ENCODE measurements at places on chromosomes 7 and 10.
A peak's percentile ranks its signal among the peaks of the same experiment; 100 is the strongest.

DNA sequence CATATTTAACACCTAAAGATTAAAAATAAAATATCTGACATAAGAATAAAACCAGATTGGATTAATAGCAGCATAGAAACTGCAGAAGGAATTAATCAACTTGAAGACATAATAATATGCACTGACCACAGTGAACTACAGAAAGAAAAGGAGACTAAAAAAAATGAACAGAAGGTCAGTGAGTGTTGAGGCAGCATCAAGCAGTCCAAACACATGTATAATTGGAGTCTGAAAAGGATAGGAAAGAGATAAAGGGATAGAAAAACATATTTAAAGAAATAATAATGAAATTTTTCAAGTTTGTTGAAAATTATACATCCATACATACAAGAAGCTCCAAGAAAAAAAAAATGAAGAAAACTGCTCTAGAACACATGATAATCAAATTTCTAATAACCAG, 756.2 kb downstream of the GATA3 start:
- no peak for DNase-seq

GRCh38 chr10:24383681-24384106, 174.8 kb downstream of the KIAA1217 start:
- DNase-seq, result peak; percentile 42

DNA sequence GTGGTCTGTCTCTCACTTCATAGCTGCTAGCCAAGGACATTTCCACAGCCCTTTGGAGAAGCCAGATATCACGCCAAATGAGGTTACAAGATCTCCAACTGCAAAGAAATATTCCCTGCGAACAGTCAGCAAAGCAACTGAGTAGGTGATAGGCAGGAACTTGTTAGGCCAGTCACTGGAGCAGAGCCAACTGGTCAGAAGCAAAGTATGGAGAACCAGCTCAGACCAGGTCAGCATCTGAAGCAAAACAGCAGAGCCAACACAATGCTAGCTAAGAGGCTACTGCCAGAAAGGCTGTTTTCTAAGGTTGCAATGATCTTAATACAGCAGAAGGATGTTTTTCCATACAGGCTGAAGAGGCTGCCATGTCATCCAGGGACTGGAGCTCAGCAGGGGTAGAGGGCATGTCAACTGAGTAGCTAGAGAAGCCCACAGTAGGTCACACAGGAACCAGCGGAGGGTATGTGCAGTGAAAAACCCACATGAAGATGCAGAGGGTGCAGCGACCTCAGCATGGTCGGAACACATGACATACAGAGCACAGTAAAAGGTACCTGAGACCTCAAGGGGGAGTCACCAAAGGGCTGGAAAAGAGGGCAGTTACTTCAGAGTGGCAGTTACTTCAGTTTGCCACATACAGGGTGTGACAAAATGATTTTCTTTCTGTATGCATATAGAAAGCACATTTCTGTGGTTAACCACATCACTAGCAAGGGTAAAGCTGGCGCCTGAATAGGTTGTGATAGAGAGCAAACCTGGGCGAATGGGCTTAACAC, 8.9 kb downstream of the SEC31B start:
- peak; percentile 64 for DNase-seq

- no peak for DNase-seq
Measured at GRCh38 chr10:113555751-113556150, 2.9 kb downstream of the HABP2 start.

DNA sequence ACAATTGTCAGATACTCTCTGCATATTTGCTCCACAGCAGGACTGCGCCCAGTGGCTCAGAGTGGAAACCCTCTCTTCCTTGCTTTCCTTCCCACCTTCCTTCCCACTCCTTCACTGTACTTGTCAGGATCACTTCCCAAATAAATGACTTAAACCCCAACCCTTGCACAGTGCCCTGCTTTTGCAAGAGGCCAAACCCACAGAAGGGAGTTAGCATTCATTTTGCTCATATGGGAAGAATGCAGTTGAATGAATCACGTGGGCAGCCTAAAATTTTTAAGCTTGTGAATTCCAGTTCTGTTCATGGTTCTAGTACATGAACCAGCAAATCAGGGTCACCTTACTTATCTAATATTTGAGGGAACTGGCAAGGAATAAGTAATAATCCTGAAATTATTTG, 47.7 kb upstream of the SFMBT2 start:
- DNase-seq, result no peak

- DNase-seq, result no peak
Measured at GRCh38 chr10:99920901-99921300, 88.8 kb downstream of the DNMBP start.

GRCh38 chr10:71474702-71475242, 78.1 kb downstream of the CDH23 start:
- DNase-seq, result no peak

- no peak for DNase-seq
Measured at GRCh38 chr7:92279396-92280031, 33.7 kb downstream of the ANKIB1 start.

- DNase-seq, result no peak
Measured at GRCh38 chr10:11009471-11010308, 8.0 kb upstream of the CELF2 start.

DNA sequence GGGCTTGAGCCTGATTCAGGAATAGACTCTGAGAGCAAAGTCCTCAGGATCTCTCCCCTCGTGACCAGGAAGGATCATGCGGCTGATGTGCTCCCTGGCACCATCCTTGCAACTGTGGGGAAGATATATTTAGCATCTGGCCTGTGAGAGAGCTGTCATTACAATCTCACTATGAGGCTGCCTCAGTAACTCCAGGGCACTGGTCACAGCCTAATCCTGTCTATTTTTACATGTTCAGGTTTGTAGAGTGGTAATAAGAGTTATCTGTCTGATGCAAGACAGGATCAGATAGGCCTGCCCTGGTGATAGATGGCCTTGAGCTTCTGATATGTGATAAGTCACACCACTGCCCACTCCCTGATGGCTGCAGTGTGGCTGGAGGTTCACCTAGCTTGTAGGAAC, 50.7 kb downstream of the PPP1R3C start:
- DNase-seq, result no peak

GRCh38 chr7:107998150-107998549, 4.8 kb downstream of the LAMB1 start:
- no peak for DNase-seq

GRCh38 chr7:139682136-139683013, 95.4 kb downstream of the HIPK2 start:
- peak; percentile 39 for DNase-seq

GRCh38 chr7:30349170-30349569, 64.8 kb downstream of the ZNRF2 start:
- no peak for DNase-seq

DNA sequence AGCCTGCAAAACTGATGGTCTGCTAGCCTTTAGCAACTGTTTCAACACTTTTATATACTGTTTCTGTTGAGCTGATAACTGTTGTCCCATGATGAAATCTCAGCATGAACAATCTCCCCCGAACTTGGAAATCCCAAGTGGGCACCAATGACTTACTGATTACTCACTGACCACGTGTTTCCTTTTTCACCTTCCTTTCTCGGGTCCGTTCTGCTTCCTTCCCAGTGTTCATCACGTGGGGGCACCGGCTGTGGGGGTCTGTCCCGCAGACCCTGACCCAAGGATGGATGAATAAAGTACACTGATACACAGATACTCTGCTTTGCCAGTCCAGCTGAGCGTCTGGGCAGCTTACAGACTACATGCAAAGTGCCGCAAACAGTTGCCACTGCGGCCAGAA, 39.0 kb upstream of the RASGEF1A start:
- no peak for DNase-seq

- no peak for DNase-seq
Measured at GRCh38 chr10:24989867-24990266, 26.1 kb downstream of the ENKUR start.

DNA sequence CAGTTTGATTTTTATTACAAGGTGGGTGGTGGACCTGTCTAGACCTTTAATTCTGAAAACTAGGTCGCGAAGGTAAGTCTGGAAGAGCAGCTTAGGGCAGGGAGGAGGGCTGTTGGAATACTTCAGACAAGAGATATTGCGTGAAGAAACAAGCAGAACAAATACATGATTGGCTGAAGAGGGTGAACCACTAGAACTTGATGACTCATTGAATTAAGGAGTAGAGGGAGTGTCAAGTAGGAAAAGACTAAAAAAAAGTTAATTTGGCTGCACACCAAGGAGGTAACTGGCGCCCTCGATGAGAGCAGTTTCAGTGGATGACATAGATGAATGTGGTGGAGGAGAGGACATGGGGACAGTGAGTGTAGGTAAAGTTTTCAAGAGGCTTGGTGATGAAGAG, 41.3 kb downstream of the WNT2 start:
- DNase-seq, result no peak

DNA sequence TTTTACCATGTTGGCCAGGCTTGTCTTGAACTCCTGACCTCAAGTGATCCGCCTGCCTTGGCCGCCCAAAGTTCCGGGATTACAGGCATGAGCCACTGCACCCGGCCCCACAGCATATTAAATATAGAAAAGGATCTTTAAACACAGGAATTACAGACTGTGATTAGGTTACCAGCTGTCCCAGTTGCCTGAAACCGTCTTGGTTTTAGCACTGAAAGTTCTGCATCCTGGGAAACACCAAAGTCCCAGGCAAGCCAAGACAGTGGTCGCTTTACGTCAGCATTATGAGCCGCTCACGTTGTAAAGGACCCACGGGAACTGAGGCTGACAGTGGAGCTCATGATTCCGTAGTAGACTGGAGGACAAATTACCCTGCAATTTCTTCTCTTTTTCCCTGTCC, 69.0 kb upstream of the FAM180A start:
- DNase-seq, result no peak

DNA sequence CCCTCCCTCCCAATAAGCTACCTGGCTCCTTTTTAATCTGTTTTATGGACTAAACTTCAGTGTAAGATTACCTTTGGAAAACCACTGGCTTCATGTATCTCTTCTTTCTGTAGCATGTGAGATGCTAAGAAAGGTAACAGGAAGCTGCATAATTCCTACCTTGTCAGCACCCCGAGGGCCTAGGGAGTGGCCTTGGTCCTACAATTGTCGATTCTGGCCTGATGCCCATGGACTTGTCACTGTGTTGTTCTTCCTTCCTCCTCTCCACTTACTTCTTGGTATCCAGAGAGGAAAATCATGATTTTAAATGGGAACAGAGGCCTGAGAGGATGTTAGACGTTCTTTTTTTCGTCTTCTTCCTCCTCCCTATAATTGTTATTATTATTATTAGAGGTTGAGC, 42.9 kb upstream of the PDZD8 start:
- no peak for DNase-seq

DNA sequence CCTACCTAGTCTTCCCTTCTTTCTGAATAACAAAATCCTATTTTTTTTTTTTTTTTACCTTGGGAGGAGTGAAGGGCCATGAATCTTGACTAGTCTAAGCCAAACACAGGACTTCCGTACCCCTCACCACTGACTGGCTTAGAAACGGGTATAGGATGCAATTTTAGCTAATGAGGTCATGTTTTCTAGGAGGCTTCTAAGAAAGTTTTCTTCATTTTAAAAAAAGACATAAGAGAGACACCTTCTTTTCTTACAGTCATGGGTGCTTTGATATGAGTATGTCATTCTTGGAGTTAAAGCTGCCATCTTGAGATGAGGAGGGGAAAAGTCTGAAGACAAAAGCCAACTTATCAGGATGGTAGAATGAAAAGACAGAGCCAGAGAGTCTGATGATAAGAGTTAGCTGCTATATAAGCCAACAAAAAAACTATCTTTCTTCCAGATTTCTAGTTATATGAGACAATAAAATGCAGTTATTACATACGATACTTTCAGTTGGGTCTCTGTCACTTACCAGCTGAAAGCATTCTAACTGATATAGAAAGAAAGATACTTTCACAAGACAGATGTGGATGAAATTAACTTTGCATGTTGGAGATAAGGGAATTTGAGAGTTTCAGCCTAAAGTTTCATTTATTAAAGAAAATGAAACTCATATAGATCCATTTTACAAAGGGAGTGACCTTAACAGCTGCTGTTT, 34.0 kb downstream of the ZNF438 start:
- DNase-seq, result no peak

DNA sequence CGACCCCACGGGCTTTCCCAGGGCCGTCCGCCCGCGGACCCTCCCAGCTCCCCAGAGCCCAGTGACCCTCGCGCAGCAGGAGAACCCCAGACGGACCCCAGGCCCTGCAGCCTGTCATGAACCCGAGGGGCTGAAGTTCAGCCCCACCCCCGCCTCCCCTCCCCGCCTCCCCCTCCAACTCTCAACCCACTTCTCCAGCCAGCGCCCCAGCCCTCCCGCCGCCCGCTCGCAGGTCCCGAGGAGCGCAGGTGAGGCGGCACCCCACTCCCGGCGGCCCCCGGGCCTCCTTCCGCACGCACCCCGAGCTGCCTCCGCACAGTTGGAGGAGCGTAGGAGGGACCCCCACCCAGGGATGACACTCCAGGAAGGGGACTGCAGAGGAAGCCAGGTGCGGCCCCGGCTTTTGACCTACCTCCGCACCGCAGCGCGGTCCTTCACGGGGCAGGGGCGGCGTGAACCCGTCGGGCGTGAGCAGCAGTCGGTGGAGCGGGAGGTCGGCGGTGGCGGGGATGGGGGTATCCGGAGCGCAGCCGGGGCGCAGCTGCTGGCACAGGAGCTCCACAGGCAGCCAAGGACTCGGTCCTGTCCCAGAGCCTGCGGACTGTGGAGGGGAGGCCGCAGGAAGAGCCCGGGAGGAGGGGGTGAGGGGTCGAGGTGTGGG, at the start of gene TMEM176A:
Gene TMEM176A, plus strand, starts transcription at position 189 of the 661 bp plus-strand sequence. CDS start 782 bp downstream, outside the sequence.
- no peak for DNase-seq

DNA sequence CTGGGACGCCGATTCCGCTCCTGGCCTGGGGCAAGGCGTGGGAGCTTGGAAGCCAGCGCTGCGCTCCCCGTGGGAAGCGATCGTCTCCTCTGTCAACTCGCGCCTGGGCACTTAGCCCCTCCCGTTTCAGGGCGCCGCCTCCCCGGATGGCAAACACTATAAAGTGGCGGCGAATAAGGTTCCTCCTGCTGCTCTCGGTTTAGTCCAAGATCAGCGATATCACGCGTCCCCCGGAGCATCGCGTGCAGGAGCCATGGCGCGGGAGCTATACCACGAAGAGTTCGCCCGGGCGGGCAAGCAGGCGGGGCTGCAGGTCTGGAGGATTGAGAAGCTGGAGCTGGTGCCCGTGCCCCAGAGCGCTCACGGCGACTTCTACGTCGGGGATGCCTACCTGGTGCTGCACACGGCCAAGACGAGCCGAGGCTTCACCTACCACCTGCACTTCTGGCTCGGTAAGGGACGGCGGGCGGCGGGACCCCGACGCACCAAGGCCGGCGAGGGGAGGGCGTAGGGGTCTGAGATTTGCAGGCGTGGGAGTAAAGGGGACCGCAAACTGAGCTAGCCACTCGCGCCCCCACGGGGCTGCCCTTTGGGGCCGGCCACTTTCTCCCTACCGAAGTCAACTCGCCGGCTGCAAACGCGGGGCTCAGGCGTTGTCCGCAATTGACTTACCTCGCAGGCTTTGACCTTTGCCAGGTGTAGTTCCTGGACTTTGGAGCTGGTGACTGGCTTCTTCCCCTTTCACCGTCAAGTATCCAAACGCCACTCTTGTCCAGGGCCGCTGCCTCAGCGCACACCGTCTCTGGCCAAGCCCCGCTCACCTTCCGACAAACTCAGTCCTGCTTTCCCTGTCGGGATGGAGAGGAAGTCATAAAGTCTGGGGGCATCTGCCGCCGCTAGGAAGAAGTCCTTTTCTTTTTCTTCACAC, at the start of gene SCIN:
Gene SCIN, plus strand, starts transcription at position 187 of the 928 bp plus-strand sequence. Its CDS starts 67 bp downstream, at position 254.
- peak; percentile 9 for DNase-seq
